ENCODE measurements at places on chromosomes 4 and X. TPM values are rescaled to one million over a fixed set of nuclear protein-coding genes. Genes with fewer than 3 reads are reported as not detected.

The PABPC1L2A gene
- total RNA-seq, result not detected

The BEND2 gene
- total RNA-seq, result not detected

The ZNF157 gene
- 0.49 TPM for total RNA-seq

The PRPS2 gene
- 22.5 TPM for total RNA-seq

The BEX2 gene
- total RNA-seq, result 7.8 TPM

The TEC gene
- total RNA-seq, result 5.5 TPM

The SEPSECS gene
- 12.1 TPM for total RNA-seq

The SCLT1 gene
- 28.3 TPM for total RNA-seq

The FGA gene
- not detected for total RNA-seq

The PCDH7 gene
- total RNA-seq, result 42.6 TPM

The HEPH gene
- total RNA-seq, result 20.9 TPM

The ANK2 gene
- 193 TPM for total RNA-seq

The SPANXN3 gene
- total RNA-seq, result not detected

The CXCL6 gene
- total RNA-seq, result 0.10 TPM

The HPGDS gene
- 9.6 TPM for total RNA-seq

The ADH7 gene
- 1.3 TPM for total RNA-seq

The DCAF8L2 gene
- not detected for total RNA-seq

The AKAP14 gene
- not detected for total RNA-seq

The PLAC8 gene
- 10.5 TPM for total RNA-seq

All from skin of body (tissue), 3 donors.